Activated CD4-positive, CD25-positive, alpha-beta regulatory T cell (primary cell): ENCODE measurements at places on chromosomes 12 and 14.

DNA sequence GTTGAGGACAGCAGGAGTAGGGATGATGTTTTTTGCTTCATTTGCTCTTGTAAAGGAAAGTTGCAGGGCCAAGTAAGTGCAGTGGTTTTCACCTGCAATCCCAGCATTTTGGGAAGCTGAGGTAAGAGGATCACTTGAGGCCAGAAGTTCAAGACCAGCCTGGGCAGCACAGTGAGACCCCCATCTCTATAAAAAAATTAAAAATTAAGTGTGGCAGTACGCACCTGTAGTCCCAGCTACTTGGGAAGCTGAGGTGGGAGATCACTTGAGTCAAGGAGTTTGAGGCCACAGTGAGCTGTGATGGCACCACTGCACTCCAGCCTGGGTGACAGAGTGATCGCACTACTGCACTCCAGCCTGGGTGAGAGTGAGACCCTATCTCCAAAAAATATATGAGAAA, 10.8 kb downstream of the DPF3 start:
- no peak for DNase-seq

- DNase-seq, result no peak
These were observed 20.1 kb upstream of the CDK17 start for GRCh38 chr12:96420277-96420835.

- no peak for DNase-seq
These were observed 708.0 kb downstream of the MED13L start for GRCh38 chr12:115569345-115570068.

DNA sequence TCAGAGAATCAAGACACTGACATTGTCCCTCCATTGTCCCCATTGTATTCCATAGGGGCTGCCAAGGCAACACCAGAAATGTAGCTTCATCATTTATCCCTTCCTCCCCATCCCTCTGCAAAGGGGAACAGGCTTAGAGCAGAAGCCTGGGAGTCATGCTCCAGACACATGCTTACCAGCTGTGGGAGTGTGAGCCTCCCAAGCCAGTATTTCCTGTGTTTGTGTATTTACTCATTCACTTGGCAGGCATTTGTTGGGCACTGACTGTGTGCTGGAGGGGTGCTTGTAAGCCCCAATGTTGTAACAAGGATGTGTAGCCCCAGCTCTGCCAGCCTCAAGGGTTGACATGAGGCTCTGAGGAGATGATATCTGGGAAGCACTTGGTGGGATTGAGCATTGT, 46.0 kb upstream of the TCL1A start:
- DNase-seq, result no peak

DNA sequence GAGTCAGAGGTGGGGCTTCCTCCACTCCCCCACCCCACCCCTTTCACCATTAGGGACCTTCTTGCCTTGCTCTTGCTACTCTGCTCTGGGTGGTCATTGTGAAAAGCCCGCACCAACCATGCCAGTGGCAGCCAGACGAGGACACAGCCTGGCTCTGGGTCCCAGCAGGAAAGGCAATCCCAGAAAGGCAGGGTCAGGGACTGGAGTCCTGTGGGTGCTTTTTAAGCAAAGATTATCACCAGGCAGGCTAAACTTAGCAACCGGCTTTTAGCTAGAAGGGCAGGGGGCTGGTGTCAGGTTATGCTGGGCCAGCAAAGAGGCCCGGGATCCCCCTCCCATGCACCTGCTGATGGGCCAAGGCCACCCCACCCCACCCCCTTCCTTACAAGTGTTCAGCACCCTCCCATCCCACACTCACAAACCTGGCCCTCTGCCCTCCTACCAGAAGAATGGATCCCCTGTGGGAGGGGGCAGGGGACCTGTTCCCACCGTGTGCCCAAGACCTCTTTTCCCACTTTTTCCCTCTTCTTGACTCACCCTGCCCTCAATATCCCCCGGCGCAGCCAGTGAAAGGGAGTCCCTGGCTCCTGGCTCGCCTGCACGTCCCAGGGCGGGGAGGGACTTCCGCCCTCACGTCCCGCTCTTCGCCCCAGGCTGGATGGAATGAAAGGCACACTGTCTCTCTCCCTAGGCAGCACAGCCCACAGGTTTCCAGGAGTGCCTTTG, 1.2 kb upstream of the GAPDH start:
- no peak for DNase-seq

- DNase-seq, result no peak
These were observed 53.7 kb upstream of the DYRK2 start for GRCh38 chr12:67594888-67595287.

DNA sequence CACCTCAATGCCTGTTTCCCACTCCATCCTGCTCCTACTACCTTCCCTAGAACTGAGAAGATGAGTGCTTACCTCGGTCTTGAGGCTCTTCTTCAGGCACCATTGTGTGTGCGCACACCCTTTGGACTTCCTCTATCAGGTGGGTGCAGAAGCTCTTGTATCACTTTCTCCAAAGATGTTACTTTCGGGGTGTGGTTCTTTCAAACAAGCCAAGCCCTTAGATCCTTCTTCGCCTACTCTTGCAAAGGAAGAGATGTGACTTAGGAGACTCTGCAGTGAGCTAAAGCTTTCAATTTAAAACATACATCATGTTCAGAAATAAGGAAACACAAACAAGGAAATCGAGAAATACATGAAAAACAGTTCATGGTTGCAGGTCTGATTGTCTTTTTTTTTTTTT, at the start of gene CLEC4C:
TSS of gene CLEC4C (minus strand) at position 130 of the 400 bp plus-strand sequence. CDS start at position 103, 27 bp downstream.
- no peak for DNase-seq

- DNase-seq, result no peak
These were observed 1.5 kb downstream of the L3HYPDH start for GRCh38 chr14:59482541-59483331.

- DNase-seq, result no peak
These were observed 7.0 kb upstream of the CRACR2A start for GRCh38 chr12:3759878-3760277.

- DNase-seq, result no peak
These were observed 83.0 kb upstream of the FAR2 start for GRCh38 chr12:29066011-29066588.

GRCh38 chr14:96408608-96409007, 16.7 kb downstream of the AK7 start:
- DNase-seq, result no peak

DNA sequence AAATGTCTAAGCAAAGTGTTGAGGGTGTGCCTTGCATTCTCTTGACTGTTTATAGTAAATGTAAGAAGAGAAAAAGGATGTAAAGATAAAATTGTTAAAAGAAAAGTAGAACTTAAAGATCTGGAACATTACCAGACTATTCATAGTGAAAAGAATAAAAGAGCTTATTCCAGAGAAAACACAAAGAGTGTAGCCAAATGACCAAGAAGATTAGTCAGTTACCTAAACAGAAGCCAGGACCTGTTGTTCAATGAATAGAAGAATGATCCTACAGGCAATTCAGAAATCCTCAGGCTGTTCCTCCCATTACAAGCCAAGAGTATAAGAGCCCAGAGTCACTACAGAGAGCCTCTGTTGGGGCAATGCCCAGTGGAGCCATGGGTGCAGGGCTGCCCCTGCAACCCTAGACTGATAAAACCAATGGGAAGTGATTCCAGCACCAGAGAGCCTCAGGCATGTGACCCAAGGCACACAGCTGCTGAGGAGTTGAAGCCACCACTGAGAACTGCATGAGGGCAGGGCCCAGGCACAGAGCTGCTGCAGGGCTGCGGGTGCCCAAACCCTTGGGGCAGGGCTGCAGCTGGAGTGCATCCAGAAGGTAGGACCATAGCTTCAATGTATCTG, 91.1 kb upstream of the SLC38A4 start:
- DNase-seq, result no peak

DNA sequence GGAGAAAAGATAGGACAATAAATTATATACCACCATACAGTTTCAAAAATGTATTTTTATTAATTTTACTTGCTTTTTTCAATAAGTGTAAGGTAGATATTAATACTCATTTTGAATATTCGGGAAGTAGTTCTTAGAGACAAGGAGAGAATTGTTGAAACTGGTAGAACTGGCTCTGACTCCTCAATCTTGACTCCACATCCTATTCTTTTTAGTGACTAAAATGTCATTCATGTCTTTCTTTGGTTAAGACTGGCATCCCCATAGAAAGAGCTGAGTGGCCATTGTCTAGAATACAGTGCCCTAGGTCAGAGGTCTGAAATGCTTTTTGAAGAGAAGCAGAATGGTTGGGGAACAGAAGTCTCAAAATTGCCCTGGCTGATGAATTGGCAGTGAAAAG, 177.6 kb upstream of the LRIG3 start:
- no peak for DNase-seq
